ENCODE measurements at places on chromosomes 7 and 10.

GRCh38 chr10:22518167-22518724 is 172.9 kb downstream of the SPAG6 start:
- DNase-seq: no peak

DNA sequence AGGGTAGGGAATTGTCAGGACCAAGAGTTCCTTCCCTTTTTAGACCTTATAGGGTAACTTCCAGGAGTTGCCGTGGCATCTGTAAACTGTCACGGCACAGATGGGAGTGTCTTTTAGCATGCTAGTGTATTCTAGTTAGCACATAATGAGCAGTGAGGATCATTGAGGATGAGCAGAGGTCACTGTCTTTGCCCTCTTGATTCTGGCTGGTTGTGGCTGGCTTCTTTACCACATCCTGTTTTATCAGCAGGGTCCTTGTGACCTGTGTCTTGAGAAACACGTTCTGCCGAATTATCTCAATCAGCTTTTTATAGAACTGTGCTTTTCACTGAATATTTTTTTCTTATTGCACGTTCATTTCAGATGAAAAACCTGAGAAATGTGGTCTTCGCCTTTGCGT is 41.5 kb downstream of the MINPP1 start:
- DNase-seq: no peak

- DNase-seq: no peak
These were observed 42.4 kb downstream of the INSIG1 start for GRCh38 chr7:155340071-155340531.

DNA sequence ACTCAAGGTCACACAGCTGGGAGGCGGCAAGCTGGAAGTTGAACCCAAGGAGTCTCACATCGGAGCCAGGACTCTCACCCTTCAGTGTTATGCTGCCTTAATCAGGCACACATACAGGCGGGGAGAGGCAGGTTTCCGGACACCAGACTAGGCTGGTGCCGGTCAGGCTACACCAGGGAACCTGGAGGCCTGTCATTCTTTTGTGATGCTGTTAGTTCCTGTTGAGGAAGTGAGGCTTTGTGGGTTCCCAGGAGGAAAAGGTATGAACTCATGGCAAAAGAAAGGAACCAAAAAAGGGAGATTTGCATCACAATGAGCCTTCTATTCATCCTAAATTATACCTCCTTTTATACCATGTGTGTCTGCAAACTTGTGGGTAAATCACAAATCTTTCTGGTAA is 103.8 kb downstream of the TCF7L2 start:
- DNase-seq: no peak

DNA sequence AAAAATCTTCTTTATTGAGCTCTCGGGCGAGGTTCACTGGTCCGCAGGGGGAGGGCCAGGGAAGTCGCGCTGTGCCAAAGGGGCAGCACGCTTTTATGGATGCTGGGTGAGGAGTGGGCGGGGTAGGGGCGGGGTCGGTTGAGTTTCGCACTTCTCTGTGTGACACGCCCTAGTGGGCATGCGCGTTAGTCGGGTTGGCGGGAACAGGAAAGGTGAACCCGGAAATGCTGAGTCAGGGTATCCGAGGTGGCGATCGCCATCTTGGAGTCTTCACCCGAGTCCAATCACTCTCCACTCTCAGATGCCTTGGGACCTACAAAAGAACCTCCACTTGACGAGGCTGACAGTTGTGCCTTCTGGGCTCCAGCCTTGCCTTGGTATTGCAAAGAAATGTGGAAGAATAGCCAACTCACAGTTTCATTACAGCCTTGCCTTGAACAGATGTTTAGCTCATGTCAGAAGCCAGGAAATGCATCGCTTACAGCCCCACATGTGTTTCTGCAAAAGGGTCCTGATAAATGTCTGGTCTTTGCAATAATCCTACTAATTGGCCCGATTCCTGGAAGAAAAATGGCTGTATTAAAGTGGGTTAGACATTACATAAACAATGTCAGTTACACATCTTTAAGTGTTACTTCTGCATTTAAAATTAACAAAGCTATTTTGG is 64.1 kb downstream of the AHR start:
- DNase-seq: no peak

DNA sequence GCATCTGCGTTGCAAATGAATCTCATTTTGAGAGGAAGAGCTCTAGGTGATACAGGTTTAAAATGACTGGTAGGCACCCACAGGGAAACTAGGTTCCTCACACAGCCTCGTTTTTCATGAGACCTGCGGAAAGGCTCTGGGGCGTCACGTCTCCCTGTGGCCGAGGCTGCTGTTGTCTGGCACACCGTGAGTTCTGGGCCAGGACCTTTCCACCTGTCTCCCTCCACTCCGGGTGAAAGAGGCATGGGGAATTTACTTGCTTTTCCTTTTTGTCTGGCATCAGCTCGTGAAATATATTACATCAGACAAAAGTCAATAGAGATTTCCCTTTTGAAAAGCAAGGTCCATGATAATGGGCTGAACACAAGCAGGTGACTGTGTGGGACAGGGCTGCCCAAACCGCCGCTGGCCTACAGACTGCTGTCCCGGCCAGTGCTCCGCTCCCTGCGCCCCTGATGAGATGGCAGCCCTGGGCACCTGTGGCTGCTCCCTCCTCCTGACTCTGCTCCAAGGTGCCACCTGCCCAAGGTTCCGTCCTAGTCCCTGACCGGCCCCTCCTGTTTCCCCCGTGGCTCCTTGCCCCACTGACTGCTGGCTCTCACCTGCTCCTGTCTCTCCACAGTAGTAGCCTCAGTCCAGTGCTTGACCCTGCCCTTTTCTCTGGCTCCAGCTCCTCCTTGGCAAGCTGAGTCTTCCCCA is 109.6 kb downstream of the NKX6-2 start:
- no peak for DNase-seq

DNA sequence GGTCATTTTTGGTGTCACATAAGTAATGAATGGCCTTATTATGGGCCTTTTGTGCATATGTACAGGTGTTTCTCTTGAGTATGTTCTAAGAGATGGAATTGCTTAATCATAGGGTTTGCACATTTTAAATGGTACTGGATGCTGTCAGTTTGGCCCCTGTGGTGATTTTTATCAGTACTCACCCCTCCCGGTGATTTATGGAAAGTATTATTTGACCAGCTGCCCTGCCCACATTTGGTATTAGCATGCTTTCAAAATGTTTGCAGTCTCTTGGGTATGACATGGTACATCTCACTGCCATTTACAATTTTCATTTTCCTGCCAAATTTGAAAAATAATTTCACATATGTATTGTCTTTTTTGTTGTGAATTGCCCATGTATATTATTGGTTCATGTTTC is 427.7 kb downstream of the LRMDA start:
- DNase-seq: no peak

DNA sequence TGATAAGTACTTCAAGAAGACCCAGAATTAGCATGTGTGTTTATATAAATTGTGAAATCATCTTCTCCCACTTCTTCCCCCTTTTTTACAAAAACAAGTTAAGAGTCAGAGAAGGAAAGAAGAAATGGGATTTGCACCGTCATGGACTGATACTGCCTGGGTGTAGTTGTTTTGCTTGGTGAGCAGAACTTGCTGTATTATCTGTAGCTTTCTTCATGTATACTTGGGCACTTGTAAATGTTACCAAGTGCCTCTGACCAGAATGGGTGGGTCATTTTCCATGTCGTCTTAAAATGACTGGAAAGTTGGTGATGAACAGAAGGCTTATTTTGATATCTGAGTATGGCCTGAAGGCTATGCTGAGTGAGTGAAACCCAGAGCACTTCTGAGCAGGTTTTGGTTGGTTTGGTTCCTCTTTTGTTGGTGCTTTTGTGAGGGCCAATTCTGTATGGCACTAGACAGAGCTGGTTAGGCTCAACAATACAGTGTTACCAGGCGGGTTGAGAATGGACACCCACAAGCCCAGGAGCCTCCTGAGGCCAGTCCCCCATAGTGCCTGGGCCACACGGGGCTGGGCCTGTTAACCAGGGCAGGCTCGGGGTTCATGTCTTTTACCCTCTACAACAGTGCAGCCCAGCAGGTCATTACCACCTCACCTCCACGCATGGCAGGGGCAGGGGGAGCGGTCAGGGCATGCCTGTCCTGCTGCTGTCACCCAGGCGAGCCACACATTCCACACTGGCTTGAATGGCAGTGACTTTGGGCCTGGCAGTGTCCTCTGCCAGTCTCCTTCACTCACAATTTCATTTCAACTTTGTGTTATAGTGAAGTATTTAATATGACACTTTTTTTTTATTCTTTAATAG is 115.1 kb downstream of the CCNY start:
- no peak for DNase-seq

DNA sequence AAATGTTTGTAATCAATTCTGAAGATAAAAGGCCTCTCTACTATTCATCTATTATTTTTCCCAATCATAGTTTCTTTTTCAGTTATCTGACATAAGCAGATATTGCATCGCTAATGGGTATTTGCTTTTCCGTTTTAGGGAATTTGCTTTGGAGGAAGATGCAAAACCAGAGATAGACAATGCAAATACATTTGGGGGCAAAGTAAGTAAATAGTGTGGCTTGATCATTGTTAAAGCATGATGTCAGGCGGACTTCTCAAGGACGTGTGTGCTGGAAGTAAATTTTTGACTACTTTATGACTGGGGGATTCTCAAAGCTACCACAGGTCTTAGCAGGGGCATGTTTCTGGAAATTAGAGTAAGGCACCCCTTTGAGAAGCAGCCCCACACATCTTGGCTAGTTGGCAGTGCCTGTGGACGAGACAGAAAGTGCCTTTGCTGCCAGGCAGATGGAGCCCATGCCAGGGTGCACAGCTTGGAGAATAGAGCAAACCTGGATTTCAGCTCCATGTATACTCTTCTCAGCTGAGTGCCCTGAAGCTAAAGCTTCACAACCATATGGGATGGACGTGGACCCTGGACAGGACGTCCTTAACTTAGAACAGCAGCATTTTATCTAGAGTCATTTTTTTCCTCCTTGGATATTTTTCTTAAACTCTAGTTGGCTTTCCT is 68.6 kb downstream of the SRI start:
- DNase-seq: no peak

DNA sequence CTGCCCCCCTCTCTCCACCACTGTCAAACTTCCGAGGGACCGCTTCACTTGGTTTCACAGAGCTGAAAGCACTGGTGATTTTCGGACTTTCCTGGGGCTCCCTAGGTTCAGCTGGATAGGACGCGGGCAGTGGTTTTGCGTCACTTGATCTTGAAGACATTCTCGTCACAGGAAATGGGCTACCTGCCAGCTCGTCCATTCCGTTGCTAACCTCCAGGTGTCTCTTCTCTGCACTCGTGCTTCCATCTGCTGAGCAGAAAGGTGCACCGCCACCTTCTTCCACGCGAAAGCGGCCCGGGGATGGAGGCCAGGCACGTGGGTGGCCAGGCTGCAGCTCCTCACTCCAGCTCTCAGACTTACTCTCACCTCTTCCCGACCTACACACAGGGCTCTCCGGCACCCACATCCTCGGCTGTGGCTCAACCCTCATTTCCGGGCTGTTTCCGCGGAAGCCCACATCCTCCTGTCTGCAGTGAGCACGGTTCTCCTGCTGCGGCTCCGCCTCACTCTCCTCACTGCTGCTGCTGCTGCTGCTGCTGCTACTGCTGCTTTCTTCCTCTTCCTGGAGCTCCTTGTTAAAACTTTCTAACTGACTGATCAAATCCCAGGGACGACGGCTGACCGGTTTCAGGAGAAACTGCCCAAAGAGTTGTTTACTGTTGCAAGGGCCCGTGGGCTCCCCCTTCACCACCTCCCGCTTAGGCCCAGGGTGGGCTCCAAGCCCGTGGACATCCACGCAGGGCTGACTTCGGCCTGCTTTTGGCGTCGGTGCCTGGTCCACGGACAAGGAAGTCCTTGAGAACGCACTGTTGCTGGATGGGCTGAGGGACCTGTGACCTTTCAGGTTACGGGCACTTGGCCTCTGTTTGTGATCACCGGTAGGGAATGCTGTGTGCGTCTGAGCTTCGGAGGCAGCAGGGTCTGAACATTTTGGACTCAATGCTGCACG is 32.1 kb downstream of the JCAD start:
- peak; percentile 68 for DNase-seq

DNA sequence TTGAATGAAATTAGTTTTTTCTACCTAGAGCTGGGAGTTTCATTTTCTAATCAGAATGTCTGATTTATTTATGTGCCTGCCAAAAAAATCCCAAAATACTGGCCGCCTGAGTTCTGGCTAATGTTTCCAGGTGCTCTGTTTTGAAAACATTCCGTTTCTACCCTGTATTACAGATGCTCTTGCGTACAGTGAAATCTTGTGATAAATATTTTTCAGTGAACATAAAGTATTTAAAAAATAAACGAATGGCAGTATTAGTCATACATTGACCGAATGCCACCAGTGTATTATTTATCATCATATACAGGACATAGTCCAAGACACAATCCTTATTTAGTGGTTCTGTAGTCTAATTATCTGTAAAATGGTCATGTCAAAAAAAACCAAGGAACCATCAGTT is 102.8 kb downstream of the KAT6B start:
- DNase-seq: no peak

DNA sequence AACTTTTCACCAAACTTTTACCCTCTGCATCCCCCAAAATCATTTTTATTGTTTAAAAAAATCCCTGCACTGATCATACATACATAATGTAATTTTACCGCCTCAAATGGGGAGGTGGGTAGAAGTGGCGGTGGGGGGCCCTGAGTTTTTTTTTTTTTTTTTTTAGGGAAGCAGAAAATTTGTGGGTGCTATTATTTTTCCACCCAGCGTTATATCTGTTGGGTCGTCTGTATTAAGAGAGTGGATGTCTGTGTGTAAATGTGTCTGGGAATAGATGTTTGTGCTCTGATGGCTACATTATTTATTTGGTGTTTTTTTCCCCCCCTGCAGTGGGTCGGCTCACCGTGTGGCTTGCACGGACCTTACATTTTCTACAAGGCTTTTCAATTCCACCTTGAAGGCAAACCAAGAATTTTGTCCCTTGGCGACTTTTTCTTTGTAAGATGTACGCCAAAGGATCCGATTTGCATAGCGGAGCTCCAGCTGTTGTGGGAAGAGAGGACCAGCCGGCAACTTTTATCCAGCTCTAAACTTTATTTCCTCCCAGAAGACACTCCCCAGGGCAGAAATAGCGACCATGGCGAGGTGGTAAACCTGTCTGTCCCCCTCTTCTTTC is 438 bp downstream of the ARID5B start:
- DNase-seq: no peak

DNA sequence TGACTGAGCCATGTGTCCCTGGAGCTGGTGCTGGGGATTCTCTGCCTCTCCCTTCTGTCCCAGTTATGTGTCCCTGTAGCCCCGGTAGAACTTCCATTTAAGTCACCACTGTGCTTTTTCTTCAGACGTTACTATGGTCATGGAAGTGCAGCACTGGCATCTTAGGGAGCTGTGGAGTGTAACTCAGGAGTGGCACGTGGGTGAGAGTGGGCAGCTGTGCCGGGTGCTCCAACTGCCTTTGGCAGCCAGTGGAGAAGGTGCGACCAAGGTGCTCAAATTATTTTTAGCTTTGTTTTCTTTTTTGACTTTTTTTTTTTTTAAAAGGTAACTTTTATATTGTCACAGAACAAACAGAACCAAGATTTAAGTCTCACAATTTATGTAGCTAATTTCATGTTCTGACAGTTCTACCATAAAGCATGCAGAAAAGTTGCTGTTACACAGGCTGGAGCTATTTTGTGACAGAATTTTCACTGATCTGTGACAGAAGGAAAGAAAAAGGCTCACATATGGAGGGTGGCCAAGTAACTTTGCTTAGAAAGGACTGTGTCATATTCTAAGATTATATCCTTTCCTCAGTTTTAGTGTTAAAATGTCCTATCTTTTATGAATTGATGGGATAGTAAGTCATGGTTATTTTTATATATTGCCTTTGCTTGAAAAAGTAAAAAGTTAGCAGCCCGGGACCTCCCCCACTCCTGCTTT is 73.9 kb downstream of the SH2D4B start:
- no peak for DNase-seq

- no peak for DNase-seq
These were observed 35.4 kb upstream of the KNDC1 start for GRCh38 chr10:133124357-133125211.

GRCh38 chr10:60573336-60573735 is 183.7 kb upstream of the ANK3 start:
- peak; percentile 48 for DNase-seq

All from activated CD4-positive, alpha-beta T cell treated with anti-CD3 and anti-CD28 coated beads, Interleukin-2, amount 50 U/mL, for 24 hours (primary cell).